ENCODE measurements at places on chromosomes 12 and 14. TPM values are rescaled to one million over a fixed set of nuclear protein-coding genes. Genes with fewer than 3 reads are reported as not detected.

Gene TRPV4
- total RNA-seq: 5.8 TPM

DNA sequence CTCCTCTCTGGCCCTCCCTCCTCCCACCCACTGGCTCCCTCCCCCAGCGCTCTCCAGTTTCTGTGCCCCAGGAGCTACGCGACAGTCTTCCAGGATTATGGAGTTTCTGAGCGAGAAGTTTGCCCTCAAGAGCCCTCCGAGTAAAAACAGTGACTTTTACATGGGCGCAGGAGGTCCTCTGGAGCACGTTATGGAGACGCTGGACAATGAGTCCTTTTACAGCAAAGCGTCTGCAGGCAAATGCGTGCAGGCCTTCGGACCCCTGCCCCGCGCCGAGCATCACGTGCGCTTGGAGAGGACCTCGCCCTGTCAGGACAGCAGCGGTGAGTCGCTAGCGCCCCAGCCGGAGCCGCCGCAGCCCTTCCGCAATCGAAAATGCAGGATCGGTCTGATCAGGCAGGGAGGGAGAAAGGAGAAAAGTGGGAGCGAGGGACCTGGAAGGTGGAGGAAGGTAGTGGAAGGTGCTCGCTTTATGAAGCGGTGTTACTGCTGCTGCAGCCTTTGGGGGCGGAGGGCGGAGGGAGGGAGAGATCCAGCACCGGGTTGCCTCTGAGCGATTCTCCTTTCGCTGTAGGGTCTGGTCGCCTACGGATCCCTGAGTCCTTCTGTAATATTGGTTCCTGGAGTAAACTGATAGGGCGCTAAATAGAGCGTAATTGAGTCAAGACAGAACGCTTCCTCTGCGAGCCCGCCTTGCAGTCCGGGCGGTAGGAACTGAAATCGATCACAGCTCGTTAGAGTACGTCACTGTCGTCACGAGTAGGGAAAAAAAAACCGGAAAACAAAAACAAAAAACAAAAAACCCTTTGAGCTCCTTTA is at the start of gene ALX1:
ALX1 (plus strand) TSS at position 56 of the 819 bp plus-strand sequence; CDS start at position 98, 42 bp downstream.
- DNase-seq: peak; percentile 20
- no peaks in the 10 kb centered on the region for H3K36me3 ChIP-seq
- H3K4me3 ChIP-seq: peak within 1 kb of the TSS; percentile 3
- H3K27me3 ChIP-seq: peaks cover 5% of the 10 kb centered on the region
- H3K27ac ChIP-seq: no peak within 1 kb of the TSS
- H3K4me1 ChIP-seq: no peaks in the 10 kb centered on the region

DNA sequence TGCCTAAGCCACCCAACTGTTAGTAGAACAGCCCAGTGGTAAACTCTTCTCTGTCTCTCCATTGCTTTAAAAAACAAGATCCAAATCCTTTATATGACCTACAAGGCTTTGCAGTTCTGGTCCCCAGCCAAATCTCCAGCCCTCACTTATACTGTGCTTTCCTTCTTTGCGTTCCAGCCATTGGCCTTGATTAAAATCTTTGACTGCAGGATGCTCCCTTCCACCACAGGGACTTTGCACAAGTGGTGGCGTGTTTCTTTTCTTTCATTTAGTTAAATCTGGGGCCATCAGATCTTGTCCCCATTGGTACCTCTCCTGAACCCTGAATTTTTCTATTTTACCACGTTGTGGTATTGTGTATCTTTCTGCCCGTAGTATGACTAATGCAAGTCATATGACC is 183.7 kb downstream of the VRK1 start:
- no peak overlapping the region for H3K4me3 ChIP-seq
- H3K36me3 ChIP-seq: no peaks in the 10 kb centered on the region
- no peak overlapping the region for H3K27ac ChIP-seq
- H3K27me3 ChIP-seq: no peaks in the 10 kb centered on the region

DNA sequence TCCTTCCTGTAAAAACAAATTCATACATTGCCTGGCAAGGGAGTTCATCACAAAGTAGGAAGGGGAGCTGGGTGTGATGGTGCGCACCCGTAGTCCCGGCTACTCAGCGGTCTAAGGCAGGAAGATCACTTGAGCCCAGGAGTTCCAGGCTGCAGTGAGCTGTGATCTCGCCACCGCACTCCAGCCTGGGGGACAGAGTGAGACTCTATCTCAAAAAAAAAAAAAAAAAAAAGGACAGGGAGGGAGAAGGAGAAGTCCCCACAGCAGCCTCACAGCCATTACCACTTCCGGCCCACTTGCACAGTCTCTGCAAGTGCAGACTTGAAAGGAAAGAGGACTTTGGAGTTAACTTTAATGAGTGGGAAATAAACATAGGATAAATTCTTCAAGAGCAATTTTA is 121.0 kb downstream of the FBXL14 start:
- no peak overlapping the region for H3K4me3 ChIP-seq
- no peak overlapping the region for H3K27ac ChIP-seq
- H3K27me3 ChIP-seq: no peaks in the 10 kb centered on the region
- DNase-seq: no peak
- H3K4me1 ChIP-seq: no peaks in the 10 kb centered on the region
- H3K36me3 ChIP-seq: no peaks in the 10 kb centered on the region

Gene LRFN5
- not detected for total RNA-seq

GRCh38 chr12:94145191-94145983 is 3.0 kb upstream of the PLXNC1 start:
- no peak for DNase-seq
- no peaks in the 10 kb centered on the region for H3K27me3 ChIP-seq
- no peaks in the 10 kb centered on the region for H3K36me3 ChIP-seq
- no peaks in the 10 kb centered on the region for H3K4me1 ChIP-seq
- no peak overlapping the region for H3K4me3 ChIP-seq

DNA sequence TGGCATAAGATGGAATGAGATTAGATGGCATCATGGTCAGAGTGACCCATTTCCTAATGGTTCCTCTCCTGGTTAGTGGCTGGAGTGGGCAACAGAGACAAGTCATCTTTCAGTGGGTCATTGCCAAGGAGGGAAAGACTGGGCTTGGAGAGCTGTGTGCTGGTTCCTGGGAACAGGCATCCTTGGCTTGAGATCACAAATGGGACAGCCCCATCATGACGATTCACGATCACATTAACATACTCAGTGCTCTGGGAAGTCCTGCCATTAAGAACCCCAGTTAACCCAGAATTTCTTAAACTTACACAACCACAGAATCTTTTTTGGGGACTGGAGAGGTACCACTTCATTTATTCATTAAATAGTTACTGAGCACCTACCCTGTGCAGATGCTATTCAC is 27.3 kb downstream of the CHST11 start:
- H3K4me3 ChIP-seq: no peak overlapping the region
- no peaks in the 10 kb centered on the region for H3K36me3 ChIP-seq
- H3K27me3 ChIP-seq: no peaks in the 10 kb centered on the region
- no peak for DNase-seq
- no peaks in the 10 kb centered on the region for H3K4me1 ChIP-seq

DNA sequence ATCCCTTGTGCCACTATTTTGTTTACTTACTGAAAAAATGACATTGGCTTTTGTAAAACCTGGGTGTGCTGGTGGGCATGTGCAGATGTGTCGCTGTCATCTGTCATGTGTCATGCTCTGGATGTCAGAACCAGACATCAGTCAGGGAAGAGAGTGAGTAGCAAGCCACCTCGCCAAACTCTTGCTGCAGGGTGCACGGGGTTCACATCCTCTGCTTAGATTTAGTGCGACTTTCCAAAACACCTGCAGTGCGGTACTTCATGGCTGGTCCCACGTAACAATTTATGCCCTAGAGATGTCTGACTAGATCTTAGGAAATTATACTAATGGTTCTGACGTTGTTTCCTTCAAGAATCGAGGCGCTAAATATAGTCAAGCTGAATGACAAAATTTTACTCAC is 106.7 kb downstream of the CRADD start:
- DNase-seq: no peak
- no peaks in the 10 kb centered on the region for H3K27me3 ChIP-seq
- no peak overlapping the region for H3K4me3 ChIP-seq
- no peak overlapping the region for H3K27ac ChIP-seq
- no peaks in the 10 kb centered on the region for H3K36me3 ChIP-seq

Gene TMEM119
- 0.38 TPM for total RNA-seq

GRCh38 chr12:121112496-121112895 is 20.2 kb upstream of the P2RX7 start:
- H3K27me3 ChIP-seq: no peaks in the 10 kb centered on the region
- H3K36me3 ChIP-seq: no peaks in the 10 kb centered on the region
- H3K4me3 ChIP-seq: no peak overlapping the region
- DNase-seq: no peak
- H3K4me1 ChIP-seq: no peaks in the 10 kb centered on the region
- no peak overlapping the region for H3K27ac ChIP-seq

Gene FSCB
- not detected for total RNA-seq

DNA sequence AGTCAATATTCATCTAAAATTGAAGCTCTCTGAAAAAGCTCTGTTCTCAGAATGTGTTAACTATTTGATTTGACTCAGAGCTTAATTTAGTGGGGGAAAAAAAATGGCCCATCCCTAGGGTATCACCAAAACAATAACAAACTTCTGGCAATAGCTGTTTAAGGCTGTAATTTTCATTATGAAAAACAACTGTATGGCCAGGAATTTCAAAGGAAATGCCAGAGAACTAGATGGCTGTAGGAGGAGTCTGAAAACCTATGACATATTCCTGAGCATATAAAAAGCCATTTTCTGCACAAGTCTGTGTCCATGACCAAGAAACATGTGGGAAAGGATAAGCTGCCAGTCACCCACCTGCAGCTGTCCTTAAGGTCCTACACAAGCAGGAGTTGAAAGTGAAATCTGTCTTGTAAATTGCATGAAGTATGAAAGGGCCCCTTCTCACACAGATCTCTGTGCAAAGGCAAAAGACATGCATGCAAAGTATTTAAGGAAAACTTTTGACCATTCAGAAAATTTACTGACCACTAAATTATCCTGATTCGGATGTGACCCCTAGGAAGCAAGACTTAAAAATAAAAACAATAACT is 299.1 kb downstream of the BTG1 start:
- no peak overlapping the region for H3K27ac ChIP-seq
- H3K4me3 ChIP-seq: no peak overlapping the region
- no peaks in the 10 kb centered on the region for H3K4me1 ChIP-seq

Gene ANKRD33
- total RNA-seq: 2.1 TPM

DNA sequence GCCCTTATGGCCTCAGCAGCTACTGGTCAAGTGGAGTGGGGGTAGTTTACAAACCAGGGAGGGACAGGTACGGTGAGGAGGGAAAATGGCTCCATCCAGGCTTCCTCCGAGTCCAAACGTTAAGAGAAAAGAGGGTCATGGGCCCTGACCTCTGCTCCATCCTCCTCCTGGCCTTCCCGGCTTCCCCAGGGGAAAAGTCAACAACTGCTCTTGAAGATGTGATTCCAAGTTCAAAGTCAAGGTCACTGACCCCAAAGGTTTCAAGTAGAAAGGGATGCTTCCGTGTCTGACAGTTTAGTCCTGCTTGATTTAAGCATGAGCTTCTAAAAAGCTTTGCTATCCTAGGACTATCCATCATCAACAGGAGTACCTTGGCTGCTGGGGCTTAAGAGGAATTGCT is 28.5 kb downstream of the CCDC88C start:
- no peak overlapping the region for H3K27ac ChIP-seq
- H3K4me3 ChIP-seq: no peak overlapping the region
- H3K4me1 ChIP-seq: no peaks in the 10 kb centered on the region
- no peak for DNase-seq
- no peaks in the 10 kb centered on the region for H3K36me3 ChIP-seq

DNA sequence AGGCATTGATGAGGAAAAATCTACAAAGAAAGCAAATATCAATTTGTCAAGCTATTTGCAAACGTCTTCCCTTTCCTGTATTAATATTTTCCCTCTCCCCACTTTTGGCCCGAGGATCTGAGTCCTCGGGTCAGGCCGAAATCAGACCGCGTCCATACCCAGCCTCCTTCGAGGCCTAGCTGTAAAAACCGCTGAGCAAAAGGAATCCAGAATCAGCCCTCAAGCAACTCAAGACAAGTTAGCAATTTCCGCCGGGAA is 353 bp upstream of the MAPK1IP1L start:
- no peaks in the 10 kb centered on the region for H3K4me1 ChIP-seq
- peak overlapping the region; percentile 87 for H3K4me3 ChIP-seq
- H3K27me3 ChIP-seq: no peaks in the 10 kb centered on the region
- H3K36me3 ChIP-seq: no peaks in the 10 kb centered on the region
- H3K27ac ChIP-seq: peak overlapping the region; percentile 100

Gene EIF2B1
- total RNA-seq: 19.3 TPM

DNA sequence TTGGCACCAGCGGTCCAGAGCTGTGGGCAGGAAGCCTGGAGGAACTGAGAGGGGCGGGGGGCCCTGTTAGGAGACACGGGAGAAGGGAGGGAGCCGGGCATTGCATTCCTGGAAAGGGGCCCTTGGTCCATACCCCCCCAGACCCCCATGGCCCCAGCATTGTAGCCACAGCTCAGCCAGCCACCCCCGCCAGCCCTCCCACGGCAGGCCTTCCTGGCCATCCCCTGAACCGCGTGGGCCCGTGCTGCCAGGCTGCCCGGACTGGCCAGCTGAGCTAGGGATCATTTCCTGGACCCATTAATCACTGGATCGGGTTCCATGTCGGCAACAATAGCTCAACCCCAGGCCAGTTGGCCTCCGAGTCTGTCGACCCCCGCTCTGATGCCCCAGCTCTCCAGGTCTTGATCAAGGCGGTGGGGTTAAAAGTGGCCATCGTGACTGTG is 39.8 kb upstream of the DIO3 start:
- no peak overlapping the region for H3K4me3 ChIP-seq
- H3K27me3 ChIP-seq: no peaks in the 10 kb centered on the region
- H3K4me1 ChIP-seq: no peaks in the 10 kb centered on the region
- no peak overlapping the region for H3K27ac ChIP-seq

- no peak overlapping the region for H3K27ac ChIP-seq
- no peak overlapping the region for H3K4me3 ChIP-seq
- H3K36me3 ChIP-seq: no peaks in the 10 kb centered on the region
- H3K27me3 ChIP-seq: no peaks in the 10 kb centered on the region
- no peaks in the 10 kb centered on the region for H3K4me1 ChIP-seq
These were observed 170.2 kb upstream of the HMGA2 start for GRCh38 chr12:65653946-65654629.

Gene NRL
- total RNA-seq: 1.6 TPM

GRCh38 chr12:6914246-6914946 is at the start of gene ENO2:
ENO2 (plus strand) TSS chr12:6914580; CDS start chr12:6915833, 1,253 bp downstream.
- no peak for DNase-seq
- H3K27me3 ChIP-seq: no peaks in the 10 kb centered on the region
- peak within 1 kb of the TSS; percentile 46 for H3K4me3 ChIP-seq
- no peaks in the 10 kb centered on the region for H3K36me3 ChIP-seq
- peaks cover 9% of the 10 kb centered on the region for H3K4me1 ChIP-seq
- H3K27ac ChIP-seq: no peak within 1 kb of the TSS

Gene MANSC4
- not detected for total RNA-seq

DNA sequence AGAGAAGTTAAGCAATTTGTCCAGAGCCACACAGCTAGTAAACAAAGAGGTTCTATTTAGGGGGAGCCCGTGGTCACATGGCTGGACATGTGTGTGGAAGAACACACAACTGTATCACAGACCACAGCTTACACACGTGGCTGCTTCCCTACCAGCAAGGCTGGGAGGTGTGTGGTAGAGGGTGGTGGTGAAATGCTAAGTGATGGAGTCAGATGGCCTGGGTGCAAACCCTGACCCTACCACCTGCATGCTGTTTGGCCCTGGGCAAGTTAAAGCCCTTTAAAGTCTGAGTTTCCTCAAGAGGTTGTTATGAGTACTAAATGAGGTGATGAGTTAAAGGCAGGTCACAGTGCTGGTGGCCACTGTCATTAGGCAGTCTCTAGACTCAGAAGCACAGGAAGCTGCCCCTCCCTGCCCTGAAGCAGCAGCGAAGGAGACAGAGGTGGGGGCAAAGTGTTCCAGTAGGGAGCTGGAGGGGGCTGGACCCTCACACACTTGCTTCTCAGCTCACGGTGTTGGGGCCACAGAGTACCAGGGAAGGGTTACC is 64.2 kb downstream of the ERH start:
- no peaks in the 10 kb centered on the region for H3K27me3 ChIP-seq
- H3K36me3 ChIP-seq: no peaks in the 10 kb centered on the region
- no peaks in the 10 kb centered on the region for H3K4me1 ChIP-seq

- no peak overlapping the region for H3K4me3 ChIP-seq
- DNase-seq: no peak
- no peak overlapping the region for H3K27ac ChIP-seq
- H3K36me3 ChIP-seq: no peaks in the 10 kb centered on the region
These were observed 4.1 kb downstream of the TNFAIP2 start for GRCh38 chr14:103127356-103127755.

All from right lobe of liver (tissue), 6 donors.